ENCODE measurements at places on chromosomes 7 and 10. TPM values are rescaled to one million over a fixed set of nuclear protein-coding genes. Genes with fewer than 3 reads are reported as not detected.

- no peaks in the 10 kb centered on the region for H3K36me3 ChIP-seq
- H3K27ac ChIP-seq: no peak overlapping the region
These were observed 81.4 kb upstream of the LRGUK start for GRCh38 chr7:134045716-134046115.

IDI1 gene
- total RNA-seq: 38.5 TPM

POM121L12 gene
- total RNA-seq: not detected

- no peak overlapping the region for H3K27ac ChIP-seq
- no peaks in the 10 kb centered on the region for H3K4me1 ChIP-seq
- DNase-seq: peak; percentile 41
- no peak overlapping the region for H3K4me3 ChIP-seq
- H3K36me3 ChIP-seq: no peaks in the 10 kb centered on the region
These were observed 11.8 kb upstream of the TIAL1 start for GRCh38 chr10:119608316-119609155.

DNA sequence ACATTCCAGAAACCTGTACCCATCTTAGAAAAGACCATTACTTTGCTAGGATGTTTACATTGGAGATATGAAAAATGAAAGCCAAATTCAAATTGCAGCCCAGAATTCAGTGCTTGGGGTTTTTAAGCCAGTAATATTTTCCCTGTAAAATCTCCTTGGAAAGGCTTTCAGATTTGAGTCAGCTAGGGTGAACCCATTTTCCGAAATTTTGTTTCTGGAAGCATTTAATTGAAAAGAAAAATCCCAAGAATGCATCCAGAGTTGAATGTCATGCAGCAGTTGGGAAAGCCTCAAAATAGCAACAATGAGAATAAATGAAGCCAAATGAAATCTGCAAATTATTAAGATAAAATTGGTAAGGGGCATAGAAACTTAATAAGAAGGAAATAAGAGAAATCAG is 106.4 kb downstream of the BMPER start:
- no peaks in the 10 kb centered on the region for H3K4me1 ChIP-seq
- no peak overlapping the region for H3K4me3 ChIP-seq
- no peaks in the 10 kb centered on the region for H3K36me3 ChIP-seq
- DNase-seq: no peak

GRCh38 chr10:112807013-112807412 is 143.0 kb upstream of the TCF7L2 start:
- peaks cover 34% of the 10 kb centered on the region for H3K4me1 ChIP-seq
- H3K27me3 ChIP-seq: no peaks in the 10 kb centered on the region
- no peak for DNase-seq
- H3K4me3 ChIP-seq: no peak overlapping the region
- H3K27ac ChIP-seq: no peak overlapping the region

DNA sequence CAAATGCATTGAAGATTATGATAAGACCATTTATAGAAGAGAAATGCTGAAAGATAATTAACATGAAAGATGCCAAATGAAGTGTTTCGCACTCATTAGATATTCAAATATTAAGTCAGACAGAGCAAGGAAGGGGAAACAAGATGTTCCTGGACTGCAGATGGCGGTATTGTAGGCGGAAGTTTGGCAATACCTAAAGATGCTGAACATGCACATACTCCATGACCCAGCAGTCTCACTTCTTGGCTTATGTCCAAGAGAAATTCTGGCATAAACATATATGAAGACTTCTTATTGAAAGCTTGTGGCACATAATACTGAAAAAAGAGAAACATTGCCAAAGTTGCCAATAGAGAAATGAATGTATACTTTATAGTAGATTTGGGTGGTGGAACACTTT is 325.4 kb upstream of the SEMA3C start:
- H3K36me3 ChIP-seq: no peaks in the 10 kb centered on the region
- no peak overlapping the region for H3K27ac ChIP-seq
- no peaks in the 10 kb centered on the region for H3K27me3 ChIP-seq
- no peaks in the 10 kb centered on the region for H3K4me1 ChIP-seq
- no peak for DNase-seq
- no peak overlapping the region for H3K4me3 ChIP-seq

Data from PC-9 (cell line).